ENCODE measurements at places on chromosomes 1 and 21.

- DNase-seq, result no peak
Measured at GRCh38 chr1:37809942-37810341, 1.9 kb upstream of the YRDC start.

- no peak for DNase-seq
Measured at GRCh38 chr1:107459204-107459904, 318.5 kb downstream of the NTNG1 start.

DNA sequence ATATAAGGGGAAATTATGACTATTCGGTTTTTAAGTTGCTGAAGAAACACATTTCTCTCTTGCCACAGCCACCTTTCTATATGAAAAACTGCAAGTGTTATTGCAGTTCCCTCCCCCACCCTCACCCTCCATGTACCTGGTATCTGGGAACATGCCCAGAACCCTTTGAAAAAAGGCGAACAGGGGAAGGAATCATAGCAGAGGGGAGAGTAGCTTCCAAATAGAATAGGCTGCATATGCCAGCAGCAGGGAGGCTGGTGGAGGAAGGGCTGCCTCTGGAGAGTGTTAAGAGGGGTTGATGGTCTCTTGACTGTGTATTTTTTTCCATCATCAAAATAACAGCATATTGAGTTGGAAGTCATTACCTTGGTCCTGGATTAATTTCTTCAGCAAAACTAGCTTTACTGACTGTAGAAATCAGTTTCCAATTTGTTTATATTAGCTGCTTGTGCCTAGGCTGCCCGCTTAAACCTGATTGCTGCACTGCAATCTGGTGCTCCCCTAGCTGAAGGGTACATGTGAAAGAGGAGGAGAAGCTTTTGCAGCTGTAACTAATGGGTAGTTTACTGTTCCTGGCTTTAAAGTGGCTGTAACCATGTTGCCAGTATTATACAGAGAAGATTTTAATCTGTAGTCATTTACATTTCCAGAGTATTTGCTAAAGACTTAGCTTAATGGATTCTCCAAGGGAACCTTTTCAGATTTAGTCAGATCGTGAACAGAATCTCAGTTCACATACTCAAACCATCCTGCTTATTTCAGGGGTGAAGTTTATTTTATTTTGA, 22.7 kb downstream of the AHCYL1 start:
- no peak for DNase-seq

DNA sequence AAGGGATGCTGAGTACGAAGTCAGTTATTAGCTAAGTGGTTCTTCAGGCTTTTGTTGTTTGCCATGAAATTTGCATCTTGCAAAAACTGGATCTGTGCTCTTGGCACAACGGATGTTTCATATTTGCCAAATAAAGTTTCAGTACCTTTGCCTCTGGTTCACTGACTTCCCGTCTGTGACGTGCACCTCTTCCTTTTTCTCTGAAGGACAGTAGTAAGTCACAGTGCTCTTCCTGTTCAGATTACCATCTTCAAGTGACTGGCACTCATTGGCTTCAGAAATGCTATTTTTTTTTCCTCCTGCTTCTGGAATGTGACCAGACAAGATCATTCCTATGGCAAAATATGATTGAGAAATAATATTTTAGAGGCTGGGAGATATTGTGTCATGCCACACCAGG, 75.9 kb upstream of the GREM2 start:
- no peak for DNase-seq

GRCh38 chr1:224641030-224641429, 24.9 kb downstream of the CNIH3 start:
- no peak for DNase-seq

GRCh38 chr1:13813398-13814012, 113.5 kb downstream of the PRDM2 start:
- DNase-seq, result no peak

DNA sequence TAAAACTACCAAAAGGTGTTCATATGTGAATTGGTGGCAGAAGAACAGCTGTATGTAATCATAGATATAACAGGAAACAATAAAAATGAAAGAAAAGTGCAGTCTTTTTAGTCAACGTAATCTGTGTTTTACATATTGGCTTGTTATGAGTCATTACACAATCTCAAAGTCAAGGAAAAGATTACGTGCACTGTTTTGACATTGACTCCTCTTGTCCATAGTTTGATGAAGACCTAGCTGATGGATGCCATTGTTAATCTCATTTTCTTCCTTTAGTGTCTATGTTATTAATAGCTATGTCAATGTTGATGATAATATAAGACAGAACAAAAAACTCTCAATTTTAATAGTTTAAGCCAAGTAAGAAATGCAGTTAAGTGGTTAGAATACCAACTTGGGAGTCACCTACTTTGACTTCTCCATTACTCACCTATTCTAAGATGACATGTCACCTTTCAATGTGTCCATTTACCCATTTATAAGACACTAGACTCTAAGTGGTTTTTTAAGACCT, 84.5 kb upstream of the SAMSN1 start:
- DNase-seq, result no peak

DNA sequence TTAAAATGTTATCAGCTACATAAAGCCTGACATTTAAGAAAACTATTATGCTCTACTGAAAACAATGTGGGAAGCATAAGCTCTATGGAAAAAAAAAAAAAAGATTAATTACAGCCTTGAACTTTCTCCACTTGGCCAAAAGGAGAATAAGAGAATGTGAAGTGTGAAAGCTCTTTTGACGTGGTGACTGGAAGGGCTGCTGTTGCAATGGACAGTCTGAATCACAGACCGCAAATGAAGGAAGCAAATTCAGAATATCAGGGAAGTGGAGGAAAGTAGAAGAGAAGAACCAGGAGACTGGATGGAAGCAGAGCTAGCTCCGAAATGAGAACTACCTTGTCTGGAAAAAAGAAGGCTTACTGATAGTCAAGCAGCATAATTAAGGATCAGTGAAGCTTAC, 106.8 kb downstream of the AK5 start:
- no peak for DNase-seq

DNA sequence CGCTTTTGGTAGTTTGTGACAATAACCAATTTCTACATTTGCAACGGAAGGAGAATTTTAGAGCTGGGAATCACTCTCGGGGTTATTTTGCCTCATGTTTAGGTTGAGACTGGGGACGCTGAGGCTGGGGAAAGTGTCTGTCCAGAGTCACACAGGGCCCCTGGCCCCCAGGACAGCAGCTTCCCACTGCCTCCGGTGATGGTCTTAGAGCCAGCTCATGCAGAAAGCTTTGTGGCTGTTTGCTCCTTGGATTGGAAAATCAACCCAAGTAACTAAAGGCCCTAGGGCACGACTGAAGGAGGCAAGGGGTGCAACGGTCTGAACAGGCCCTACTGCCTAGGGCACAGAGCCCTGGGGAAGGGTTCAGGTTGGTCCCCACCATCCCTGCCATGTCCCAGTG, 72.0 kb downstream of the NID1 start:
- no peak for DNase-seq
